HFFc6 (cell line): ENCODE measurements at places on chromosomes 12 and 14.

- DNase-seq: no peak
- H3K27ac ChIP-seq: no peak overlapping the region
- peaks cover 60% of the 10 kb centered on the region for H3K27me3 ChIP-seq
These were observed 11.4 kb upstream of the TAC3 start for GRCh38 chr12:57027805-57028153.

GRCh38 chr14:103072595-103073366 is 11.2 kb upstream of the LBHD2 start:
- DNase-seq: no peak
- peaks cover 2% of the 10 kb centered on the region for H3K4me1 ChIP-seq
- H3K27me3 ChIP-seq: peaks cover 6% of the 10 kb centered on the region; the same call in 1 of the 2 replicates
- no peak overlapping the region for H3K27ac ChIP-seq

DNA sequence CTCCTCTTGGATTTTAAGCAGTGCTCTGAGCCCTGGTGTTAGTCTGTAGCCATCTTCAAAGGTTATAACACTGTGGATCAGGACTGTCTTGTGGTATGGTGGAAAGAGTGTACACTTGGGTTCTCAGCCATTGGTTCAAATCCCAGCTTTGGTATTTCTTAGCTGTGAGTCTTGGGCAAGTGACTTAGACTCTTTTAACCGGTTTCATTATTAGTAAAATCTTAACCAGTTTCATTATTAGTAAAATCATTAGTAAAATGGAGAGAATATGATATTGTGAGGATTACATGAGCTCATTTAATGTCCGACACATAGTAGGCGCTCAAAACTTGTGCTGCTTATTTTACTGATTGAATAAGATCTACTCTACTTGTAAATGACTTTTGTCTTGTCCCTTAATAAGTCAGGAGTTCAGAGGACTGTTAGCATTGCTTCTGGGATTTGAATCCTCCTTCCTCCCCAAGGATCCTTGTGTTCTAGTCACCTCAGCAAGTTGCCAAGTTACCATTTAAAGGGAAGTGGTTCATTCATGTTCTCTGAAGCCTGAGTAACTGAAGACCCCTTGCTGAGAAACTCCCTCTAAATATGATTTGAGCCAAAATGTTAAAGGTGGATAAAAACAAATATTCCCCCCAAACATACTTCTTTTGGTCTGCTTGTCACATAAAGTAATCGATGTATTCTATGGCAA is 12.4 kb downstream of the TTLL5 start:
- DNase-seq: no peak
- no peaks in the 10 kb centered on the region for H3K4me1 ChIP-seq
- H3K27me3 ChIP-seq: no peaks in the 10 kb centered on the region; the same call in 1 of the 2 replicates
- H3K4me3 ChIP-seq: no peak overlapping the region
- no peak overlapping the region; the same call in 1 of the 2 replicates for H3K27ac ChIP-seq

DNA sequence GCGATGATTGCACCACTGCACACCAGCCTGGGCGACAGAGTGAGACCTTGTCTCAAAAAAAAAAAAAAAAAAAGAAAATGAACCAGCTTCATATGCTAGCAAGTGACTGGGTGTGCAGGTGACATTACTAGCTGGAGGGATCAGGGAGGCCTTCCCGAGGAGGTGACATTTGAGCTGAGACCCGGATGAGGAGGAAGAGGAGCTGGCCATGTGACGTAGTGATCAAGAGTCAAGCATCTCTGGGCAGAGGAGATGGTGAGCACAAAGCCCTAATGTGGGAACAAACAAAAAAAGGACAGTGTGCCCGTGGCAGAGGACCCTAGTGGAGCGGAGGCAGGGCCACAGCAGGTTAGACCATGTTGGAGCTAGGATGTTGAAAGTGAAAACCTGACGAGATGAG is 3.5 kb upstream of the PTPN6 start:
- no peak overlapping the region for H3K27ac ChIP-seq
- no peak overlapping the region for H3K4me3 ChIP-seq
- H3K4me1 ChIP-seq: peaks cover 36% of the 10 kb centered on the region
- peaks cover 5% of the 10 kb centered on the region; the same call in 1 of the 2 replicates for H3K36me3 ChIP-seq
- peaks cover 17% of the 10 kb centered on the region for H3K27me3 ChIP-seq
- DNase-seq: no peak

DNA sequence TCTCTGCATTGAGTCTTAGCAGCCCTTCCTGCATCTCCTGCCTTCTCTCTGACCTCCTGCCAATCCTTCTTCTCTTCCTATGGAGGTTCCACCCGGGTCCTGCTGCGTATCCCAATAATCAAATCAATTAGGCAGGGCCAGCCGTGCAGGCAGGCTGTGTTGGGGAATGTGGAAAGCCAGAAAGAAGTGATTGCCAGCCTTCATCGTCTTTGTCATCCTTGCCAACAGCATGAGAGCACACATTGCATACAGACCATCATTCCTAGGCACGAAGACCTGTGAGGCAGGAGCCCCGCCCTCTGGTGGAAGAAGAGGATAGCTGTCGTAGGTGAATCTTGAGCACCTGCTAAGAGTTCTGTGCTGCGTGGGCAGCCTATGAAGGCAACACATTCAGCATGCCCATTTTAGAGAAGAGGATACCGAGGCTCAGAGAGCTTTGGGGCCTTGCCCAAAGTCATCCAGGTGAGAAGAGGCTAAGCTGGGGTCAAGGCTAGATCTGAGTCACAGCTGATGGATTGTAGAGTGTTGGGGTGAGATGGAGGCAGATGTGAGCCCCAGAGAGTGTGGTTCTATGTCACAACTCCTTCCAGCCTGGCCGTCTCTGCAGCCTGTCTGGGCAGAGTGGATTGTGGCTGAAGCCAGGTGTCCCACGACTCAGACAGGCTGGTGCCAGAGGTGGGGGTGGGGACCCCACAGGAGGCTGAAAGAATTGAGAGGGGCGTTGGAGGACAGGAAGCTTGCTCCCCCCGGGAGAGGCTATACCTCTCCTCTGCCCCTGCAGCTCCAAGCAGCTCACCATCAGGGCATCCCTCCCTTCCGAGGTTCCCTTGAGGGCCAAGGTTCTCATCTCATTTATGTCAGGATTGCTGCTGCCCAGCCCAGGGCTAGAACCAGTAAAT is 12.7 kb downstream of the C14orf132 start:
- H3K27me3 ChIP-seq: no peaks in the 10 kb centered on the region; the same call in 1 of the 2 replicates
- peak overlapping the region; percentile 98 for H3K27ac ChIP-seq
- no peak overlapping the region for H3K4me3 ChIP-seq
- H3K36me3 ChIP-seq: peaks cover 15% of the 10 kb centered on the region
- no peak for DNase-seq

DNA sequence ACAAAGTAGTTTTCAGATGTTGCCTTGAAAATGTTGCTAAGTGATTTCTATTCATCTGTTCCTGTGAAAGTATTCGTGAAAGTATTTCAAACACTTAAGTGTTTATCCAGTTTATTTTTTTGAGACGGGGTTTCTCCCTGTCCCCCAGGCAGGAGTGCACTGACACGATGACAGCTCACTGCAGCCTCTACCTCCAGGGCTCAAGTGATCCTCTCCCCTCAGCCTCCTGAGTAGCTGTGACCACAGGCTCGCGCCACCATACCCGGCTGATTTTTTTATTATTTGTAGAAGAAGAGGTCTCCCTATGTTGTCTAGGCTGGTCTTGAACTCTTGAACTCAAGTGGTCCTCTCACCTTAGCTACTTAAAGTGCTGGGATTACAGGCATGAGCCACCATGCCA is 1.7 kb downstream of the ZDHHC17 start:
- H3K4me3 ChIP-seq: peak overlapping the region; percentile 94
- peak overlapping the region; percentile 96 for H3K27ac ChIP-seq
- peaks cover 1% of the 10 kb centered on the region for H3K27me3 ChIP-seq
- DNase-seq: no peak
- H3K36me3 ChIP-seq: peaks cover 3% of the 10 kb centered on the region; the same call in 1 of the 2 replicates
- H3K4me1 ChIP-seq: peaks cover 50% of the 10 kb centered on the region

- peaks cover 15% of the 10 kb centered on the region for H3K27me3 ChIP-seq
- DNase-seq: no peak
- H3K4me3 ChIP-seq: no peak within 1 kb of the TSS
- H3K4me1 ChIP-seq: no peaks in the 10 kb centered on the region
- H3K27ac ChIP-seq: no peak within 1 kb of the TSS
- H3K36me3 ChIP-seq: peaks cover 14% of the 10 kb centered on the region
These were observed at the start of gene GSC for GRCh38 chr14:94769391-94770250. GSC (minus strand) TSS chr14:94770113; CDS start chr14:94770015, 98 bp downstream.
